ENCODE measurements at places on chromosomes 13 and 19.

DNA sequence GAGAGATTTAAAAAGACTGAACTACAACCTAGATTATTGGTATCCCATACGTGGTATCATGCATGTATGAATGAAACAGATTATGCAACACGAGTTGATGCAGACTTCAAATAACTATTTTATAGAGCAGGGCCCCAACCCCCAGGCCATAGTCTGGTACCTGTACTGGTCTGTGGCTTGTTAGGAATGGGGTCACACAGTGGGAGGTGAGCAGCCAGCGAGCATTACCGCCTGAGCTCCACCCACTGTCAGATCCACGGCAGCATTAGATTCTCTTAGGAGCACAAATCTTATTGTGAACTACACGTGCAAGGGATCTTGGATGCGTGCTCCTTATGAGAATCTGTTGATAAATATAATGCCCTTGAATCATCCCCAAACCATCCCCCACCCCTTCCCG is 320.2 kb downstream of the TBC1D4 start:
- DNase-seq = no peak

- no peak for DNase-seq
These were observed 327.0 kb upstream of the SLITRK5 start for GRCh38 chr13:87344176-87344575.

GRCh38 chr13:34750078-34750931 is 191.8 kb upstream of the NBEA start:
- DNase-seq = no peak

DNA sequence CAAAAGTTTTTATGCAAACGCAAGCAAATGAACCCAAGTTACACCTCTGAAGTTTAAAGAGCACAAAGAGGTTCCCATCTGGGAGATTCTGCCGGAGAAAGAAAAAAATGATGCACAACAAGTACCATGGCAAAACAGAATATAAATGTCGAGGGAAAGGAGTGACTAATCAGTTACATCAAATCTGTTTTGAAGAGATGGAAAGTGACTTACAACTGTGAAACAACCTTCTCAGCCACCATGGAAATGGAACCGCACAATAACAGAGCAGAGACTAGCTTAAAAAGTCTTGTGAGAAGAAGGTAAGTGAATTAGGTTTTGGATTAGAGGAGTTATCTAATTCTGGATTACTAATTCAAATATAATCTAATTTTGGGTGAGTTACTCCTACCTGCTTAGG is 2.4 kb downstream of the HSPH1 start:
- DNase-seq = no peak

- DNase-seq = no peak
These were observed 363.2 kb downstream of the GPC6 start for GRCh38 chr13:93589788-93590187.

DNA sequence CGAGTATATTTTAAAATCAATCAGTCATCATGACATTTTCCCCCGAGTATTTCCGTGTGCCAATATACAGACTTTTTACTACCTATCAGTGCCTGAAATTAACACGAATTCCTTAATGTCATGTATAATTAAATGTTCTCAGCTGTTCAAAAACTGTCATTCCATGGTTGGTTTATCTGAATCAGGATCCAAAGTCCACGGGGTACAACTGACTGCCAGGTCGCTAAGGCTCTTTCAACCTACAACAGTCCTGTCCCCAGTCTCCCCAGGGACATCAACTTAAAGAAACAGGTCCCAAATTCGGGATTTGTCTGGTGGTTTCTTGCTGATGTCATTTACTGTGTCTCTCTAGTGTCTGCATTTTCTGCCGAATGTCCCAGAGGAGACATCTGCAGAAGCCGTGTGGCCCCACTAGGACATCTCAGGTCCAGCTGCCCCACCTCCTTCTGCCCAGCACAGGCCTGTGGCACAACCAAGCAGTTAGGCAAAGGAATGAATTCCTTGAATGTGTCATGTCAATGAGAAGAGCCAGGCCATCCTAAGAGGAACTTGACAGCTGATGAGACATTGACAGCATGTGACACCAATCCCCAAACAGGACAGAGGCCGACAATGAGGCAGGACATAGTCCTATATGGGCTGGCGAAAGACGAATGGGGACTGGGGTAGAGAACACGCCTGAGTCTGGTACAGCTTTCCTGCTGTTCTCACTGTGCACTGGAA is 109.5 kb downstream of the STK24 start:
- no peak for DNase-seq

DNA sequence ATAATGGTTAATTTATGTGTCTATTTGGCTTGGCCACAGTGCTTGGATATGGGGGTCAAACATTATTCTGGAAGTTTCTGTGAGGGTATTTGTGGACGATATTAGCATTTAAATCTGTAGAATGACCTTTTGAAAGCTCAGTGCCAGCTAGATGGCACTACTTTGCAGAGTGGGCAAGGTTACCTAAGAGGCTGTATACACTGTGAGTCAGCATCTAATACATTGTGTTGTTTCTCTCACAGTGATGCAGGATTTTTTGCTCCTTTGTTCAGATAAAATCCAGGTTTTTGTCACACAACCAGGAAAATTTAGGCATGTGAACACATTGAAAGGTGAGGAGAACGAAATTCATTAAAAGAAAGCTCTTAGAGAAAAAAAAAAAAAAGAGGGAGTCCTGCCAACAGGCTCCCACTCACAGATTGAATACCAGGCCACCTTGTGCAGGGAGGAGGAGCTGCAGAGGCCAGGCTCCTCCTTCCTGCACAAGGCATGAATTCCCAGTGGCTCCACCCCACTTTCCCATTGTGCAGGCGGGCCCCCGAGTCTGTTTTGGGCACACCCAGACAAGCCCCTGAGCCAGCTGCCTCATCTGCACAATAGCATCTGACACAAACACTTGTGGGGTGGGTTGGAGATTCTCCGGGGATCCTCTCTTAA is 551.0 kb upstream of the ATXN8OS start:
- no peak for DNase-seq

GRCh38 chr13:75180805-75181455 is 301.0 kb downstream of the TBC1D4 start:
- no peak for DNase-seq

DNA sequence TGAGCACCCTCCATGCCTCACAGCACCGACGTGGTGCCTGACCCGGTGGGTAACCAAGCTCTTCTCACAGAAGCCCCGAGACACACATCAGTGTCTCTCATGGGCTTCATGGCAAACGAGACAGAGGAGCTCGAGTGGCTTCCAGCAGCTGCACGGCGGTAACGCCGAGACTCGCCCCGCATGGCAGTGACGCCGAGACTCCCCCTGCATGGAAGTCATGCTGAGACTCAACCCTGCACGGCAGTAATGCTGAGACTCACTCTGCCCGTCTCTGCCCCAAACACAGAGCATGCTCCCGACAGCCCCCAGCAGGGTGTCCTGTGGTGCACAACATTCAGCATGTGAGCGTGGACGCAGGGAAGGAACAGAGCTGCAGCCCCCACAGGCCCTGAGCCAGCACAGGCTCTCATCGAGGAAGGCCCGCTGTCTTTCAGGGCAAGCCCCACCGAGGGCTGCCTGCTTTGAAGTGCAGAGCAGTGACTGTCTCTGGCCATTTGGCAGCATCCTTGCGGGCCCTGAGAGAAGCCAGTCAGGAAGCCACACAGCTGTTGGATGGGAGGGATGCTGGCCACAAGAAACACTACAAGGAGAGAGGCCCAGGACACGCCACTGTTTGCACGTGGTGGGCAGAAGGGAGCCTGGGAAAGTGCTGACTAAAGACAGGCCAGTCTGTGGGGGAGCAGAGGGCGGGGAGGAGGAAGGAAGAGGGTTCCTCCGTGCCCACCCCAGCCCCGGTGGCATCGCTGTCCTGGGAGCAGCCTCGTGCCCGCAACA is 9.5 kb downstream of the GAS6 start:
- no peak for DNase-seq
